ENCODE measurements at places on chromosomes 6 and 20.

- no peak for DNase-seq
Measured at GRCh38 chr6:31363811-31364210, 6.8 kb upstream of the HLA-B start.

- DNase-seq, result no peak
Measured at GRCh38 chr6:27631609-27631916, 158.7 kb upstream of the ZNF184 start.

- no peak for DNase-seq
Measured at GRCh38 chr20:23214903-23215302, 128.8 kb upstream of the CD93 start.

DNA sequence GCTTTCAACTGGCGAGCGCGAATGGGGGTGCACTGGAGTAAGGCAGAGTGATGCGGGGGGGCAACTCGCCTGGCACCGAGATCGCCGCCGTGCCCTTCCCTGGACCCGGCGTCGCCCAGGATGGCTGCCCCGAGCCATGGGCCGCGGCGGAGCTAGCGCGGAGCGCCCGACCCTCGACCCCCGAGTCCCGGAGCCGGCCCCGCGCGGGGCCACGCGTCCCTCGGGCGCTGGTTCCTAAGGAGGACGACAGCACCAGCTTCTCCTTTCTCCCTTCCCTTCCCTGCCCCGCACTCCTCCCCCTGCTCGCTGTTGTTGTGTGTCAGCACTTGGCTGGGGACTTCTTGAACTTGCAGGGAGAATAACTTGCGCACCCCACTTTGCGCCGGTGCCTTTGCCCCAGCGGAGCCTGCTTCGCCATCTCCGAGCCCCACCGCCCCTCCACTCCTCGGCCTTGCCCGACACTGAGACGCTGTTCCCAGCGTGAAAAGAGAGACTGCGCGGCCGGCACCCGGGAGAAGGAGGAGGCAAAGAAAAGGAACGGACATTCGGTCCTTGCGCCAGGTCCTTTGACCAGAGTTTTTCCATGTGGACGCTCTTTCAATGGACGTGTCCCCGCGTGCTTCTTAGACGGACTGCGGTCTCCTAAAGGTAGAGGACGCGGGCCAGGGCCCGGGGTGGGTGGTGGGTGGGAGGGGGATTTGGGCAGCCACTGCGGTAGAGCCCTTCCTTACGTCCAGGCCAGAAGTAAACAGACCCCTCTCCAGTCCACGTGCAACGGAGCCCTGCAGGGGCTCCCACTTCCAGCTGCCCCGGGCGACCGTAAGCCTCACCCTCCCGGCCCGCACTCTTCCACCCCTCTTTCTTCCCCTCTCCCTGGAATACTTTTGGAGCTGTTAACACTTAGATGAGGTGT is 998 bp downstream of the BMP2 start:
- DNase-seq, result no peak

Measured in CD4-positive, alpha-beta T cell treated with Interleukin-4 for 4 hours (primary cell).